Activated naive CD4-positive, alpha-beta T cell (primary cell): ENCODE measurements at places on chromosomes 2 and 18.

GRCh38 chr2:622357-622756, 54.8 kb downstream of the TMEM18 start:
- DNase-seq: no peak

GRCh38 chr2:177338177-177338721, 54.3 kb upstream of the AGPS start:
- no peak for DNase-seq

GRCh38 chr2:237724811-237725478, 73.6 kb upstream of the RBM44 start:
- no peak for DNase-seq

DNA sequence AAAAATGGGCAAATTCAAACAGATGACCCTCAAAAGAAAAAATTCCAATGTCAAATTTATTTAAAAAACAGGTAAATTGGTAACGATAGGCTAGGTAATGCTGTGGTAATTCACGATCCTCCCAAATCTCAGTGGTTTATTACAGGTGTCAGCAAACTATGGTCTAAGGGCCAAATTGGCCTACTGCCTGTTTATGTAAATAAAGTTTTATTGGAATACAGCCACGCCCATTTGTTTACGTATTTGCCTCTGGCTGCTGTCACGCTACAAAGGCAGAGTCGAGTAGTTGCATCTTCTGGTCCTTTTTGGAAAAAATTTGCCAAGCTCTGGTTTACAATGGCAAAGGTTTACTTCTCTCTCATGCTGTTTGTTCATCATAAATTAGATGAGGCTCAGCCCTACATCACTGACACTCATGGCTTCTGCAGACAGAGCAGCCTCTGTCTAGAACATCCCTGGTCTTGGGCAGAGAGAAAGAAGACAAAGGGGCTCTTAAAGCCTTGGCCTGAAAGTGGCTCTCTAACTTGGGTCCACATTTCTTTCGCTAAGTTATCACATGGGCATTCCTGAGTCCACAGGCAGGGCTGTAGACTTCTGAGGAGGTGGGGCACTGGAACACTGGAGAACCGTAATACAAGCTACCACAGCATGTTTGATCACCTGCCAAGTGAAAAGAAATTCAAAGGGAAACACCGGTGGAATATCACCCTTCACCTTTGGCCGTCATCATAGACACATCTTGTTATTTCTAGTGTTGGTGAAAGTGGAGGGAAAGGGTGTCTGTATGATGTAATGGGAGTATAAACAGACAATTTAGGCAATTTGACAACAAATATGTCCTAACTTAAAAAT, 34.8 kb downstream of the SP110 start:
- DNase-seq: no peak

- no peak for DNase-seq
These were observed 7.4 kb downstream of the SKOR2 start for GRCh38 chr18:47244086-47244485.
